ENCODE measurements at places on chromosomes 4 and X. TPM values are rescaled to one million over a fixed set of nuclear protein-coding genes. Genes with fewer than 3 reads are reported as not detected.

Gene PPBP
- total RNA-seq = not detected

Gene NUDT10
- total RNA-seq = 0.22 TPM

GRCh38 chr4:26197018-26197779 lies 123.6 kb upstream of the RBPJ start:
- peak; percentile 96 for DNase-seq

GRCh38 chrX:3516051-3516541 lies 169.6 kb upstream of the MXRA5 start:
- no peak for DNase-seq

Gene SPACA5
- total RNA-seq = not detected

- peak; percentile 64 for DNase-seq
Measured at GRCh38 chr4:11232015-11232414, 196.7 kb downstream of the HS3ST1 start.

- DNase-seq = no peak
Measured at GRCh38 chr4:140641105-140641555, 72.4 kb upstream of the UCP1 start.

DNA sequence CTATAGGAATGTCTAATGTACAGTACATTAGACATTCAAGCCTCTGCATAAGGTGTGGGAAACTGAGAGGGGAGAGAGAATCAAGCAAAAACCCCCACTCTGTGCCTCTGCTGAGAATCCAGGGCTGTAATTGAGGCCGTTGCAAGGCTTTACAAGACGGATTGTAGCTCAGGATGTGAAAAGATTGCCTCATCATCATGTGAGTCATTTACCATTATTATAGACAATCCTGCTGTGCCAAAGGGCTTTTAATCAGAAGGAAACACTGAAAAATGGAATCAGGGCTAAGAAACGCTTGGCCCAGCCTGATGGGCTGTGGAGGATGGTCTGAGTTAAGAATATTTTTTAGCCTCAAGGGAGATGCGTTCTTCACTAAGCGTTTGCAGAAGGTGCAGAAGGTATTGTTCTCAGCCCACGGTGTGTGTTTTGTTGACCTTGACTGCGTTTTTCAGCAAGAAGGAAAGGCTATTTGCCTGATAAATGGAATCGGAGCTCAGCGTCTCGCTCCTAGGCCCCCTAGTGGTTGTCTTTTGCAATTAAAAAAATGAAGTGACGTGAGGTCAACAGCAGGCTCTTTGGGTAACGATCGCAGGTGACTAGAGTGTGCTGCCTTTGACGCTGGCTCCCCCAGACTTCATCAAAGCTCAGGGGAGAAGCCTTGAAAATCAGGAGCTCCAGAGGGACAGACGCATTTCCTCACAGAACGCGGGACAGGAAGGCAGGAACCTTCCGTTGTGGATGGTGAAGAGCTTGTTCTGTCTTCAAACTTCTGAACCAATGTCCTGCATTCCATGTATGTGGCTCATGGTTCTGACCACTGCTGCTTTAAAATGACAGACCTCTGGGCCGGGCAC lies 18.1 kb upstream of the CHRNA9 start:
- DNase-seq = peak; percentile 82

DNA sequence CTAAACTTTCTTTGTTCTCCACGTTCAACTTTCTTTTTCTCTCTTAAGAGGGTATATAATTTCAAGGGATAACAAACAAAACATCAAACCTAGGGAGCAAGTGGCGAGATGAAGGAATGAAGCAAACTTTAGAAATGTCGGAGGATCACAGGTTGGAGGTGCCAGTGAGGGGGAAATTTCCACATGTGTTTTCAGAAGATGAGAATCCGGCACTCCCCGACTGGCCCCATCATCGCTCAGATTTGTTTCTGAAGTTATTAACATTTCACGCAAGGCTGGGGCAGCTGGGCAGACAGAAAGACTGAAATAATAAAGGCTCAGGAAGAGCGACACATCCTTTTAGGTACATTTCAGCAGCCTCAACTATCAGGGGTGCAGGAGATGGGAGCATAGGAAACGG lies 134.9 kb downstream of the SMIM20 start:
- no peak for DNase-seq
